H7 (cell line): ENCODE measurements at places on chromosomes 7 and 10.
A peak's percentile ranks its signal among the peaks of the same experiment; 100 is the strongest.

GRCh38 chr10:72076756-72077155 is 11.6 kb downstream of the SPOCK2 start:
- DNase-seq = peak; percentile 38

- DNase-seq = peak; percentile 42
These were observed 14.4 kb upstream of the SPRN start for GRCh38 chr10:133438711-133439273.

DNA sequence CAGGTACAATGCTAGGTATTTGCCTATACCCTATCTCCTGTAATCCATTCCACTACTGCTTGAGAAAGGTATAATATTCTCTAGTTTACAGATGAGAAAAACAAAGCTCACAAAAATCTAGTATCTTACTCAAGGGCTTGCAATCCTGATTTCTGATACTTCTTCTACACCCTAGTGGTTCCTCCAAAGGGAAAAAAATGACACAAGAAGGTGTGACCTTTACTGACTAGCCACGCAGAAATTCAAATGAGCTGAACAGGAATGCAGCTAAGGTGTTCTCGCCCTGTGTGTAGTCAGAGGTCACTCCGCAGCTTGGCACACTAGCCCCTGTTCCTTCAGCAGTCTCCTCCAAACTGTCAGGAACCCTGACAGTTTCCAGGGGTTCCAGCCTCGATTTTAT is 59.5 kb upstream of the TM9SF3 start:
- DNase-seq = no peak

GRCh38 chr7:25456467-25457171 is 228.3 kb upstream of the NPVF start:
- no peak for DNase-seq

- DNase-seq = peak; percentile 85
These were observed 688 bp upstream of the FOXL3 start for GRCh38 chr7:289209-289755.

DNA sequence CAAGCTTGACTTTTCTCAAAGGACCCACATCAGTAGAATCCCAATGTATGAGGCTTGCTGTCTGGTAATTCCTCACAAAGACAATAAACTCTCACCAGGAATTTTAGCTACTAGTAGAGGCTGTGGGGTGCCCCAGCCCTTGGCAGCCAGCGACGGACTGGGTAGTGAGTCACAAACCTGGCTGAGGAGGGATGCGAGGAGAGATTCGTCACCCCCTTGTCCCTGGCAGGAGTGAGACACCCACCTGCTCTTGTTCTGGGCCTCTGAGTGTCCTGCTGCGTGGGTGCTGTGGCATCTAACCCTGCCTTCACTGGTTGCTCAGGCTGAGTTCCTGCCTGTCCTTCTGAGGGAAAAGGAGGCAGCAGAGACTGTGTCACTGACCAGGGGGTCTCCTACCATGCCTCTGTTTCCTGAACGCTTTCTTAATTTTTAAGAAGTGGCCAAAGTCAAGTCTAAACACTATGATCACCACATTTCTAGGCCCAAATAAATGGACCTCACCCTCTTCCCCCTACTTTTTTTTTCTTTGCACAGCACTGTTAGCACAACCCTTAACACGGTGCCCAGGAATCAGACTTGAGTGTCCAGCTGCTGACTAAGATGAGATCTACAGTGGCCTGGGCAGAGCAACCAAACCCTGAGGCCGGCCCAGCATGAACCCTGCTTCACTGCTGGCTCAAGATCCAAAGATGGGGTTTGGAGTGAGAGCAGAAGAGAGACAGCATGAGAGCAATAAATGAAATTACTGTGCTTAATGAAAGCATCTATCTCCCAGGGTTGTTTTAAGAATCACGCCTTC is 146.4 kb downstream of the ANLN start:
- DNase-seq = no peak

GRCh38 chr7:25272265-25272664 is 44.0 kb upstream of the NPVF start:
- no peak for DNase-seq

- no peak for DNase-seq
These were observed 645.7 kb downstream of the ANKRD7 start for GRCh38 chr7:118870187-118870586.

DNA sequence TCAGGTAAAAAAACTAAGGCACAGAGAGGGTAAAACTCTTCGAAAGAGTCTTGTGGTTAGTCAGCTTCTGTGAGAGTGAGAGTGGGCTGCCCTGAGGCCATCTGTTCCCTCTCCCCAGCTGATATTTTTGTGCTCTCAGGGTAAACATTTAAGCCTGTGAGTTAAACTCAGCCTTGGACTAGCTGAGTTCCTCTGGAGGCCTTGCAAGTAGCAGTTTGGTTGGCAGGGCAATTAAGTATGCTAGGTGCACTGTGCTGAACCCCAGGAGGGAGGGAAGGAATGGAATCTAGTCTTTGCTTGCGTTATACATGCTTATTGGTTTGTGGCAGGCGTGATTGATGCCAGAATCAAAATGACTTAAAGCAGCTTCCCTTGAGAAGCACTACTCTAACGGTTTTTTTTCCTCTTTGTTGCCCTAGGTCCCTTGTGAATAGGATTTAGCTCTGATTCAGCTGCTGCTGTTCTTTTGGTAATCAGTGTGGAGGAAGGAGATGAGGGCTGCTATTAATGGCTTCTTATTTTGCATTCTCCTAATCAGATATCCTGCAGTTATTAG is 140.2 kb downstream of the AUTS2 start:
- no peak for DNase-seq

DNA sequence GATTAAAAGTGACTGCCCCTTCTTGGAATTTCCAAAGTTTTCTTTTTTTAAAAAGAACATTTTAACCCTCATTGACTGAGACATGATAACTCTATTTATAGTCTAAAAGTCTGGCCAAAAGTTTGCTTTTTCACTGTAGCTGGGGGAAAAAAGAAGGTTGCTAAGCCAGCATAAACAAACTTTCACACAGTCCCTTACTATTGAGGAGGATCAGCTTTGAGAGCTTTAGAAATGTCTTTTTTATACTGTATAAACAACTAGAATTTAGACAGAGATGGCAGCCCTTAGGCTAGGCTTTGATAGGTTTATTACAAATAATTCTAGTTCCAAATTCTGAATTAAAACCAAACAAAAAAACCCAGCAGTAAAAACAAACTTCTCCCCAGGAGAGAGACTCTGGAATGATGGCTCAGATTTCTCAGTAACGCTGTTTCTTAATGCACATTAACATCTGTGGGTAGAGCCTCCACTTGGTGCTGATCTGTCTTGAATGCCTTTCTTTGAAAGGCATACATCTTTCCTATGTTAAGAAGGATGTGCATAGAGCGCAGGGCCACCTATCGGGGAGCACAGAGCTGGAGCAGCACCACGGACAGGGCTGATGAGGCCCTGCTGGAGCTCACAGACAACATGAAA is 100.9 kb upstream of the PDLIM1 start:
- DNase-seq = peak; percentile 74

GRCh38 chr10:32713560-32713959 is 244.5 kb downstream of the ITGB1 start:
- no peak for DNase-seq

GRCh38 chr10:88968391-88968790 is 15.8 kb upstream of the ACTA2 start:
- DNase-seq = no peak

DNA sequence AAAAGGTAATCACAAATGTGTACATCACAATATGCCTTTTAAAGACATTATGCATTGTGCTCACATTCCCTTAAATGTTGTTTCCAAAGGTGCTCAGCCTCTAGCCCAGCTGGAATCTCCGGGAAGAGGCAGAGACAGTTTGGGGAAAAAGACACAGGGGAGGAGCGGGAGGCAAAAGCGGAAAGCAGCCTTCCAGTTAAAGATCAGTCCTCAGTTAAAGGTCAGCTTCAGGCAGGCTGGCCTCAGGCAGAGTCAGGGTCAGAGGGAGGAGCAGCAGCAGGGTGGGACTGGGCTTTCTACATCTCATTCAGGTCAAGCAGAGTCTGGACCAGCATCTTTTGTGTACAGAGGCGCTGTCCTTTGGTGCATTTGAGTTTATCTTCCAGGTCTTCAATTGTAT is 18.6 kb downstream of the ST7 start:
- no peak for DNase-seq

DNA sequence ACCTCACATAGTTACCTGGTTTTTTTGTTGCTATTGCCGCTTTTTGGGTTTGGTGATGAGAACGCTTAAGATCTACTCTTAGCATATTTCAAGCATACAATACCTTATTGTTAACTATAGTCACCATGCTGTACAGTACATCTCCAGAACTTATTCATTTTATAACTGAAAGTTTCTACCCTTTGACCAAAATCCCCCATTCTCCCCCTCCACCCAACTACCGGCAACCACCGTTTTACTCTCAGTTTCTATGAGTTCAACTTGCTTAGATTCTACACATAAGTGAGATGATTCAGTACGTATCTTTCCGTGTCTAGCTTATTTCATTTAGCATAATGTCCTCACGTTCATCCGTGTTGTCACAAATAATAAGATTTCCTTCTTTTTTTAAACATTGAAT is 86.7 kb upstream of the IL6 start:
- no peak for DNase-seq
